ENCODE measurements at places on chromosomes 2 and 18. TPM values are rescaled to one million over a fixed set of nuclear protein-coding genes. Genes with fewer than 3 reads are reported as not detected.

DNA sequence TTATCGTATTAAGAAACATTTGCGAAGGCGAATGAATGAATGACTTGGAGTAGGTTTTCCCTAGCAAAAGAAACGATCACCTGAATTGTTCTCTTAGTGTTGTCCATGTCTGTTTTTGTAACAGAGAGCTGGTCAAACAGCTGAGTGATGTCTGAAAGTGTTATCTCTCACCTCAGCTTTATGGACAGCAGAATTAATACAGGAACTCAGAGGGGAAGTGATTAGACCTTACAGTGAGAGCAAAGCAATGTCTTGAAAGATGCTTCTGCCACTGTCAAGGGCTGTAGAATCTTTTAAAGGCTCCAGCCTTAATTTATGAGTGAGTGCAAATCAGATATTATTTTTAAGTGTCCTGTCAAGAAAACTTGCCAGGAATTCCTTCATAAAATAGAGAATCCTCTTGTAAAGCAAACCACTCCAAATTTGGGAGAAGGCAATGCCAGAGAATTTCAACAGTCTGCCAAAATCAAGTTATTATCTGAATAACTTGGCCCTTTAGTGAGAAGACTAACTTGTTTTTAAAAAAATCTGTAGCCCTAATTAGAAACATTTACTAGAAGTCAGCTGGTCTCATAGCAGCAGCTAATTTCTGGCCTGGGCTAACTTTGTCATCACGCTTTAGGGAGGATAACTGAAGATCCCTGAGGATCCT is 60.7 kb downstream of the CDC42EP3 start:
- DNase-seq = no peak

The RAB17 gene
- 3.3 TPM for total RNA-seq

DNA sequence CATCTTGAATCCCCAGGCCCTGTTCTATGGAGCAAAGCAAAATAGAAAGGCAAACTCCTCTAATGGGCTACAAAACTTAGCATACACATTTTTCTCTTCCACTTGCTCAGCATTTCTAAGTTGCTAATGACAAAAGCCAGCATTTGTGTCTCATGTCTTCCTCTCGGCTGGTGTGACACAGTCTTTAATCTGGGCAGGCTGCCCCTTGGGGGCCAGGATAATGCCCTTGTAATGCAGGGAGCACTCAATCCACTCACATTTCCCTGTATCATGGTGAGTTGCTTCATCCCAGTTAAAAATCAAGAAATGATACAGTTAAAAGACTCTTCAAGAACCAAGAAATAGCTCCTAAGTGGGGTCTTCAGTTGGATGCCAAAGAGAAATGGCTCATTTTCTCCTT is 109.1 kb upstream of the FBXO11 start:
- no peak for DNase-seq

- DNase-seq = no peak
These were observed 305.9 kb downstream of the HRH4 start for GRCh38 chr18:24766376-24766775.

DNA sequence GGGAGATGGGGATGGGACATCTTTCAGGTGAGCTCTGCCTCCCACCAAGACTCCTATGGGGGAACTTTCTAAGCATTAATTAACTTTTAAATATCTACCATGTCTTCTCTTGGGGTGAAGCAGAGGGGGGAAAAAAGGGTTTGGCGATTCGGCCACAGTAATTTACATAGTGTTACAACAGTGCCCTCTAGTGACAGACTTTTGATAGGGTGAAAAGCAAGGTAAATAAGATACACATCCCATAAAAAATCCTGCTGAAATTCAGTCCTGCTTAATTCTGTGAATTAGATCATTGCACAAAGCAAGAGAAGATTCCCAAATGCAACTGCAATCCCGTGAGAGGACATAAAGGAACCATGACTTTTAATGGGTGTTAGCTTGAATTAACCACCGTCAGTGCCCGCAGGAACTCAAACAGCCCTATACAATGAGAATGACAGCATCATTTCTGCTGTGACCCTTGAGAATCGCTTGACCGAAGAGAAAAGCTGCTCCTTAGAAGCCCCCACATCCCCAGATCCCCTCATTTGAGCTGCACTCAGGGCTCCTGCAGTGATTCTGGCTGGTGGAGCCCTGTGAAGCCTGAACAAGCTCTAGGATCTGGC is 32.8 kb downstream of the FAM124B start:
- DNase-seq = no peak

DNA sequence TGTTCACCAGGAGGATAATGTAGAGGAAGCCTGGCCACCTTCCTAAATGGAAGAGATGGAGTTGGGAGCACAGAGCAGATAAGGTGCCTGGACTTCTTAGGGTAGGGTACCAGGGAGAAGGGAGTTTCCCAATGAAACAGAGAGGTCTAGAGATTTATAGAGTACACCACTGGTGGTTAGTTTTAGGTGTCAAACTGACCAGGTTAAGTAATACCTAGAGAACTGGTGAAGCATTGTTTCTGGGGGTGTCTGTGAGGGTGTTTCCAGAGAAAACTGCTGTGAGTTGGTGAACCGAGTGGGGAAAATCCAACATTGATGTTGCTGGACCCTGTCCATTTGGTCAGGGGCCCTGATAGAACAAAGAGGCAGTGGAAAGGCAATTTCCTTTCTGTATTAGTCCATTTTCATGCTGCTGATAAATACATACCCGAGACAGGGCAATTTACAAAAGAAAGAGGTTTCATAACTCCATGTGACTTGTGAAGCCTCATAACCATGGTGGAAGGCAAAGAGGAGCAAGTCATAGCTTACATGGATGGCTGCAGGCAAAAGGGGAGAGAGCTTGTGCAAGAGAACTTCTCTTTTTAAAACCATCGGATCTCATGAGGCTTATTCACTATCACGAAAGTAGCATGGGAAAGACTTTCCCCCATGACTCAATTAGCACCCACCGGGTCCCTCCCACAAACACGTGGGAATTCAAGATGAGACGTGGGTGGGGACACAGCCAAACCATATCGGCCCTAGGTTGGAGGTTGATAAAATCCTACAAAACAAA is 260.8 kb downstream of the CBLN2 start:
- no peak for DNase-seq

GRCh38 chr18:68480196-68480595 is 234.7 kb downstream of the TMX3 start:
- DNase-seq = no peak

- DNase-seq = no peak
These were observed 695 bp downstream of the RBFA start for GRCh38 chr18:80034852-80035406.

GRCh38 chr2:52428224-52428623 is 1339.4 kb upstream of the CHAC2 start:
- no peak for DNase-seq

The ECEL1 gene
- 0.68 TPM for total RNA-seq

DNA sequence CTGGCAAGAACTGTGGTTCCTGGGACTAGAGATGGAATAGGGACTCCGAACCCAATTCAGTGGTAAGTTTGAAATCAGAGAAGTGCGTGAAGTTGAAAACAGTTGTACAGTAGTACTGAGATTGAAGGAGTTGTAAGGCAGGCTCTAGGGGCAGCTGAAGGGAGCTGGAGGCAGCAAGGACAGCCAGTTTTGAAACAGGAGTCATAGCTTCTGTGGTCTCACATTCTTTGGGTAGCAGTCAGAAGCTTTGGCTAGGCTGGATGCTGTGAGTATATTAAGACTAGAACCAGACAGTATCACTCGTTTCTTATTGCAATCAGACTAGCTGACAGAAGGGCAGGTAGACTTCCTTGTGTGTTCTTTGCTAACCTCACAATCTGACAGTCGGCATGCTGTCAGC is 64.5 kb upstream of the ADAM23 start:
- no peak for DNase-seq

The CFAP65 gene
- not detected for total RNA-seq

DNA sequence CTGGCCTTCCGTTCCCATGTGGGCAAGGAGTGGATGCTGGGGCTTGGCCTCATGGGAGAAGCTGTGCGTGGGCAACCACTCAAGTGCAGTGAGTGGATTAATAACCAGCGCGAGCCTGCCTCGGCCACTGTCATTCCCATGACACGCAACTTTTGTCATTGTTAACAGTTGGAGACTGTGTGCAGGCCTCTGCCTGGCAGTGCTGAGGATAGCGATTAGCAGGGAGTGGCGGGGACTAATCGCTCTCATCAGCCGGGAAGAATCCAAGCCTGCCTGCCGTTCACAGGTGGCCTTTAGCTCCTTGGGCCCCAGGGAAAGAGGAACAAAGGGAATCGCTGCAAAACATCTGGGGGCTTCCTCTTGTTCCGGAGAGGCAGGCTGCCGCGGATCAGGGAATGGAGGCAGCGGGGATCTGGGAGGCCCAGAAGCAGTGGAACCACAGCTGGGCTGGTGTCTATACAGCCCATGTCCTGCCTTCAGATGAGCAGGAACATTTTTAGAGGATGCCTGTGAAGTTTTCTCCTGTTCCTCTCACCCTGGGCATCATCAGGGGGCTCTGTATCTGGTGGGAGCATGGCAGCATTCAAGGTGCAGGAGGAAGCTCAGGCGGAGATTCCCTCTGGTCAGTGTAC is 53.8 kb downstream of the CTIF start:
- DNase-seq = no peak

The NRP2 gene
- total RNA-seq = 6.0 TPM

The SLC19A3 gene
- 6.6 TPM for total RNA-seq

GRCh38 chr2:127733816-127734537 is 32.7 kb downstream of the SFT2D3 start:
- DNase-seq = no peak

The RFTN2 gene
- 1.4 TPM for total RNA-seq

GRCh38 chr2:181170256-181170655 is 189.9 kb downstream of the UBE2E3 start:
- no peak for DNase-seq

- no peak for DNase-seq
These were observed 45.6 kb upstream of the GALNT3 start for GRCh38 chr2:165839610-165840009.

- DNase-seq = no peak
These were observed 8.0 kb upstream of the REL start for GRCh38 chr2:60873381-60873780.

The LYPD1 gene
- not detected for total RNA-seq
